ENCODE measurements at places on chromosomes 5 and 9.

DNA sequence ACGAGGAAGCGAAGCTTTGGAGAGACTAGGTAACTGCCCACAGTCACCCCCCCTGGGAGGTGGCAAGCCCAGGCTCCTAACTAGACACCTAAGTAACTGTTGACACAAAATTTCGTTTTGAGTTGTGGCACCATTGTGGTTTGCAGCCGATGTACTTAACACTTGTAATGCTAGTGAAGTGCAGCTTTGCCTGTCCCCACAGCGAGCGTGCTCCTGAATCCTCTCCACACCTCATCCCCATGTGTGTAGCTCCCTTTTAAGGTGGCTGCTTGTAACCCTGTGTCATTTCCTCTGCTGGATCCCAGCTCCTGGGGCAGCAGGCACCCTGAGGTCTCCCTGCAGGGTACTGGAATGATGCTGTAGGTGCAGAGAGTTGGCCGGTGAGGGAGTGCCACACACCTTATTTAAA lies 114.9 kb downstream of the TRIO start:
- no peak for DNase-seq

DNA sequence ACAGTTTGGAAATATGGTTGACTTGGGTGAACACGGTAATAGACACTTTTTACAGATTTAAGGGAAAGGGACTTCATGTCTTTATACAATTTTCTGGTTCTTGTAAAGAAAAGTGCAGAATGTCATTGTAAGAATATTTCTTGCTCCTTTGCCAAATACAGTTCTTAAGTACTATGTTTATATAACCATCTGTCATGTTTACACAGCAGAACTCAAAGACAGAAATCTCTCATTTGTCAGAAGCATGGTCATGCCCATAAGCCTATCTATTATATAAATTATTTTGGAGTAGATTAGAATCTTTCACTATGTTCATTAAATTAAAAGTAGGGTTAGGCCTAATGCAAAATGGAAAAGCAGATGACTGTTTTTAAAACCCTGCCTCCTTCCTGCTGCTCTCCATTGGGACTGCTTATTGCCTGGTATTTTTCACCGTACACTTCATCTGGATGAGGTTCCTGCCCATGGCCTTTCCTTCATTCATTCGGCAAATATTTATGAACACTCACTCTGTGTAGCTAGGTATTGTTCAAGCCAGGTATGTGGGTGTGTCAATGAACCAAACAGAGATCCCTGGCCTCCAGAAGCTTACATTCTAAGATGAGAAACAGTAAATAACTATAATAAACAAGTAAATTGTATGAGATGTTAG lies 558.1 kb downstream of the NR2F1-AS1 start:
- DNase-seq = no peak

DNA sequence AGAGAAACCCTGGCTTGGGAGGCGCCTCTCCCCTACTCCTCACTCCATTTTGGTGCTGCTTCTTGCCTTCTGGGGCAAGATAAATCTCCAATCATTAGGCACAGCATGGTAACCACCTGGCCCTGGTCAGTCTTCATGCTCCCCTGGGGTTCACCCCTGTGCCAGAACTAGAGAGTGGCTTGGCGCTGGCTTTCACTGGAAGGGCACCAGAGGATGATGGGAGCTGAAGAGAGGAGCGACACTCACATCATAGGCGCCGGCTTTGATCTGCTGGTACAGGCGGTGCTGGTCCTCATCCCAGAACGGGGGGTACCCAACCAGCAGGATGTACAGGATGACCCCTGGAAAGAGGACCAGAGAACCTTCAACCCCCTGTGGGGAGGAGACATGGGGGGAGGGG lies 38.1 kb downstream of the CAMK2A start:
- no peak for DNase-seq

GRCh38 chr9:806285-807156 lies 35.0 kb upstream of the DMRT1 start:
- DNase-seq = no peak

DNA sequence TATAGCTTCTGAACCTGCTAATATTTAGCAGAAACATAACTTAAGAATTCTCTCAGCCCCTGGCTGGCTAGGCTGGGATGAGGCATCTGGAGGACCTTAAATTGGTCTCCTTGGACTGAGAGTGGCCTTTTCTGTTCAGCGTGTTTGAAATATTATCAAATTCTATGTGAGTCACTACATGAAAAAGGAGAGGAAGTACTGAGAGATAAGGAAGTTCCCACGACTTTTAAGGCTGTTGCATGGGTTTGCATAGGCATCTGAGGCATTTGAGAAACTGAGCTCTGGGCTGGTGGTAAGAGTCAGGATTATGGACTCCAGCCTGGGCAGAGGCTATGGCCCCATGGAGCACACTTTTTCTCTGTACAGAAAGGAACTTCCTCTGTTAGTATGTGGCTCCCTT lies 816.2 kb upstream of the GRAMD2B start:
- no peak for DNase-seq

GRCh38 chr5:42612750-42613366 lies 143.8 kb upstream of the CCDC152 start:
- DNase-seq = no peak
